ENCODE measurements at places on chromosomes 13 and 19. TPM values are rescaled to one million over a fixed set of nuclear protein-coding genes. Genes with fewer than 3 reads are reported as not detected.

Gene CDC42EP5
- 77.0 TPM for total RNA-seq

Gene VSIG10L
- 2.1 TPM for total RNA-seq

Gene LRG1
- total RNA-seq = 19.4 TPM

Gene S1PR4
- total RNA-seq = 0.89 TPM

Gene ZNF440
- total RNA-seq = 74.7 TPM

Gene ETV2
- 1.1 TPM for total RNA-seq

Gene KLK12
- total RNA-seq = not detected

Gene BORA
- total RNA-seq = 3.0 TPM

Gene GZMM
- 0.83 TPM for total RNA-seq

Gene OR7A5
- total RNA-seq = not detected

Gene PPM1N
- total RNA-seq = 1.4 TPM

Gene STXBP2
- total RNA-seq = 122 TPM

Gene SCGB2B2
- total RNA-seq = 3.4 TPM

Gene CCDC70
- total RNA-seq = not detected

Gene GPR18
- 0.26 TPM for total RNA-seq

Gene VSTM1
- not detected for total RNA-seq

Gene LILRB3
- total RNA-seq = 5.6 TPM

Gene TMEM190
- not detected for total RNA-seq

Gene GTPBP3
- 30.3 TPM for total RNA-seq

Gene METTL21C
- not detected for total RNA-seq

Gene CEACAM1
- total RNA-seq = 21.6 TPM

Gene ZNF723
- total RNA-seq = not detected

Gene EPS8L1
- 64.6 TPM for total RNA-seq

Gene PTPRS
- 163 TPM for total RNA-seq

Gene NLRP7
- not detected for total RNA-seq

Gene DKKL1
- 0.62 TPM for total RNA-seq

Gene CPB2
- not detected for total RNA-seq

Gene FCER2
- total RNA-seq = not detected

Gene EGLN2
- total RNA-seq = 79.3 TPM

Gene LHFPL6
- 49.1 TPM for total RNA-seq

Gene ZSCAN4
- total RNA-seq = 1.7 TPM

Gene NAPA
- total RNA-seq = 158 TPM

Gene GPC5
- 0.39 TPM for total RNA-seq

Gene FARP1
- 186 TPM for total RNA-seq

Gene ZNF562
- total RNA-seq = 85.7 TPM

Gene CYP2A6
- total RNA-seq = not detected

Gene SSC5D
- total RNA-seq = 15.2 TPM

Gene LHB
- not detected for total RNA-seq

Gene ADGRE3
- total RNA-seq = not detected

Gene RNF113B
- total RNA-seq = not detected
